Suppressor macrophage treated with lipopolysaccharide for 1 hour (primary cell): ENCODE measurements at places on chromosomes 1 and 21.
A peak's percentile ranks its signal among the peaks of the same experiment; 100 is the strongest.

GRCh38 chr1:31781138-31781755 lies 17.1 kb upstream of the ADGRB2 start:
- DNase-seq: no peak

GRCh38 chr1:16980473-16981268 lies at the start of gene MFAP2:
Gene MFAP2, minus strand, starts transcription at chr1:16980620. Its CDS starts 2,347 bp downstream, at chr1:16978273.
- DNase-seq: no peak

DNA sequence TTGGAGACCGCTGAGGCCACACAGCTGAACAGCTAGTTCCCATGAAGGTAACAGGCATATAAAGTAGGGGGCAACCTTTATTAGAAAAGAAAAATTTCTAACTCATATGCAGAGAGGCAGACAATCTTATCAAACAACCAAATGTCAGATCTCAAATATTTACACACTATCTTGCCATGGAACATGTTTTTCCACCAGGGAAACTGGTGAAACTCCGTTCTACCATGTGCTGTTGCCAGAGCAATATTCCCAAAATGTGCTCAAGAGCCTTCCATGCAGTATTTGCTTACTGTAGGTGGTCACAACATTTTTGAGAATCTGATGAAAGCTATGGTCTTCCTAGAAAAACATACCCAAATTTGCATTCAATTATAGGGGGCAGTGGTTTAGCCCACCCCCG lies 143.4 kb upstream of the MAGI3 start:
- DNase-seq: no peak

- peak; percentile 41 for DNase-seq
These were observed 30.7 kb downstream of the PPP2R5A start for GRCh38 chr1:212315907-212316306.

- DNase-seq: peak; percentile 42
These were observed 77.6 kb downstream of the MATN1 start for GRCh38 chr1:30645807-30646206.

DNA sequence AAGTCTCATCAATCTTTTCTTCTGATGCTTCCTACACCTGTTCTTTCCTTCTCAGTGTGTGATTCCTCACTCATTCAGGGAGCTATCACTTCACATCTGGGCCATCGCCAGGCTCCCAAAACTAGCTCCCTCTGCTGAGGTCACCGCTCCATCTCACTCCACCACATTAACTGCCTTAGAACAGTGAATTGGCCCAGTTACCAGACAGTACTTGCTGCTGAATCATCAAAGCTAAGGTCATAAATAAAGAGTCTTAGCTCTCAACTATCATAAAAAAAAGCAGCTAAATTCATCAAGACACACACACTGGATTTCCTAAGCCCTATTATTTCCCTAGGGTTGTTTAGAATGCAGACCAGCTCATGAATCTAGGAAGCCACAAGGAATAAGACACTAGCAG lies 18.8 kb upstream of the SRM start:
- no peak for DNase-seq
